Heart left ventricle (tissue), 16 donors: ENCODE measurements at places on chromosomes 11 and 22.

DNA sequence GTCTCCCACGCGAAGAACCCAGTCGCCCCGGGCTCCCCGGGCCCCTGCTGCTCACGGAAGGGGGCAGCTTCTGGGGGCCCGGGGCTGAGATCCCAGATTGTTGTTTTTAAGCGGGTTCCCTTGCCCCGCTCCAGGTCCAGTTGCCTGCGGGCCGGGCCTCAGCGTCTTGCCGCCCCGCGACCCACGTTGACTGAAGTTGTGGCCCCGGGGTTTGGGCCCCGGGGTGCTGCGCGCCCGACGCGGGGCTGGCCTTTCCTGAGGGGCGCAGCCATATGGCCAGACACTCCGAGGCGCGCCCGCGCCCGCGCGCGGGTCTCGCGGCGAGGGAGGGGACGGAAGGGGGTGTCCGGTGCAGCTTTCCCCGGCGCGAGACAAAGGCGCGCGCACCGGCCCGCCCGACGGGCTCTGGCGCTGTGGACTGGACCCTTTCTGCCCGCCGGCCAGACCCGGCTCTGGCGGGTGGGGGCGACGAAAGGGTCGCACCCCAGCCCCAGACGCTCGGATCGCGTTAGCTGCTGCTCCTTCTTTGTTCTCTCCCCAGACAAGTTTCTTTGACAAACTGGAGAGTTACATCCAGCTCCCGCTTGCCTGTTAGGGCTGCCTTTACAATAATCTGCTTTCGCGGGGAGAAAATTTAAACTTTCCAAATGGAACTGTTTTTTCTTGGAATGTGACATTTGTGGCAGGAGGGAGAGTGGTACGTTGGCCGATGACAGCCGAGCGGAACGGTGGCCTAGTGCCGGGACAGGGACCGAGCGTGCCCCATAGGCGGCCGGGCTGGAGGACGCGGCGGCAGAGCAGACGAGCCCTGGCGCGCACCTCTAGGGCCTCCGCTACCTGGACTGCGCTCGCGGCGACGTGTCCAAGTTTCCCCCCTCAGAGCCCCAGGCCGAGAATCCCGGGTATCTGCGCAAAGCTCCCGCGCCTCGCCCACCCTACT lies 716 bp downstream of the AMOTL1 start:
- peak; percentile 76 for DNase-seq

- DNase-seq, result peak; percentile 75
These were observed 27.8 kb upstream of the GRAMD4 start for GRCh38 chr22:46592390-46592872.

DNA sequence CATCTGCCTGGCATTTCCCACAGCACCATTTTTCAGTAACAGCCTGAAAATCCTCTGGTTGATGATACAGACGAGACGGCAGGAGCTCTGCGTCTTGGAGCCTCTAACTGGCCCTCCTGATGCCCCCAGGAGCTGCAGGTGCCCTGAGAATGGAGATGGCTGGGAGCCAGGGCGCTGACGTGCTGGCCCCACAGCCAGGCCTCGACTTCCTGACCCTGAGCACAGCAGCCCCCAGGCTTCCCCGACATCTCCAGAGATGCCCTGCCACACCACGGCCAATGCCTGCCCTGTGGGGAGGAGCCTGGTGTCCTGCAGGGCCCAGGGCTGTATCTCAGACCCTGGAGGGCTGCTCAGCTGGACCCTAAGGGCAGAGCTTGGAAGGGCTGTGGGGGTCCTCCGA lies 21.5 kb downstream of the TOLLIP start:
- DNase-seq, result peak; percentile 12

DNA sequence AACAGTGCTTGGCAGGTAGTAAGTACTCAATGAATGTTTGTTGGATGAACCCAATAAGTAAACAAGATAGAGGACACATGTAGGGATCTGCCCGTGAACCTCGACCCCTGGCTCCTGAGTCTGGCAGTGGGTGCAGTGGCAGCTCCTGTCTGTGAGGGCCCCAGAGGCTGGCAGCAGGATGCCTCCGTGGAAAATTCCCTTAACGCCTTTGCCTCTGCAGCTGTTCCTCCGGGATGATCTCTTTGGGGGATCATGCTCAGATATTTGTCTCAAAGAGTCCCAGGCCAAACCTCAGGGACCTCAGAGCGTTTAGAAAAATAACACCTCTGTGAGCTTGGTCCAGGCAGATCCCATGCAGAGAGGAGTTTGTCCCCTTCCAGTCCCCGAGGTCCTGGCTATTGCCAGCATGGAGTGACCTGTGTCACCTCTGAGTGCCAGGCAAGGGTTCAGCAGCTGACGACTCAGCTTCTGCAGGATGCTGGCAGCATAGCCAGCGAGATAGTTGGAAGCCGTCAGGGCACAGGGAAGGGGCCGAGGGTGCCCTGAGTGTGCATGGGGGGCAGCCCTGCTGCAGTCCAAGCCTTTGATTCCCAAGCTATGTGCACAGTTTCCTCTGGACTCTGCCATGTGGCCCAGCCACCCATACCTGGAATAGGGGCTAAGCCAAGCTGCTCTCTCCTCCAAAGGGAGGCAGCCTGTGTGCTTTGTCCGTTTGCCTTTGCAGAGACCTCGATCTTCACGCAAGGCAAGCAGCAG lies 613 bp upstream of the MCHR1 start:
- DNase-seq, result no peak

GRCh38 chr11:66421492-66422205 lies 814 bp downstream of the NPAS4 start:
- peak; percentile 92 for DNase-seq

DNA sequence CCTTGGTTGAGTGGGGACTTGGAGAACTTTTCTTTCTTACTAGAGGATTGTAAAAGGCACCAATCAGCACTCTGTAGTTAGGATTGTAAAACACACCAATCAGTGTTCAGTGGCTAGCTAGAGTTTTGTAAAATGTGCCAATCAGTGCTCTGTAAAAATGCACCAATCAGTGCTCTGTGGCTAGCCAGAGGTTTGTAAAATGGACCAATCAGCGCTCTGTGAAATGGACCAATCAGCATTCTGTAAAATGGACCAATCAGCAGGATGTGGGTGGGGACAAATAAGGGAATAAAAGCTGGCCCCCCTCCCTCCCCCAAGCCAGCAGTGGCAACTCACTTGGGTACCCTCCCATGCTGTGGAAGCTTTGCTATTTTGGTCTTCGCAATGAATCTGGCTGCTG lies 5.5 kb upstream of the DRG1 start:
- DNase-seq, result no peak

GRCh38 chr11:126702987-126703386 lies 297.6 kb downstream of the KIRREL3 start:
- peak; percentile 62 for DNase-seq

DNA sequence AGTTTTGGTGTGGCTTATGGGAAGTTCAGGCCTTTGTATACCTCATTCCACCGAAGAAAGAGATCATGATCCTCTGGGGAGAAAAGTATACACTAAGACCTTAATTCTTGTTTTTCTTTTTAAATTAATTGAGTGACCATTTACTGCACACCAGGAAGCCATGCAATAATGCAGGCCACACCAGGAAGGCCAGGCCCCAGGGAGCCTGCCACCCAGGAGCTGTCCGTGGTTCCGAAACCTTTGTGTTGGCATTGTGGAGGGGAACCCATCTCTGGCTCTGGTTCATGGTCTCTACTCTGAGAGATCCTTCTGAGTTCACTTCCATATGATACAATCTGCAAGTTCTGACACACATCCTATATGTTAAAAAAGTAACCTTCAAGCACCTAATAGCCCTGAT lies 291.8 kb downstream of the MIAT start:
- no peak for DNase-seq

GRCh38 chr11:32796425-32796824 lies 2.0 kb upstream of the CCDC73 start:
- DNase-seq, result no peak

DNA sequence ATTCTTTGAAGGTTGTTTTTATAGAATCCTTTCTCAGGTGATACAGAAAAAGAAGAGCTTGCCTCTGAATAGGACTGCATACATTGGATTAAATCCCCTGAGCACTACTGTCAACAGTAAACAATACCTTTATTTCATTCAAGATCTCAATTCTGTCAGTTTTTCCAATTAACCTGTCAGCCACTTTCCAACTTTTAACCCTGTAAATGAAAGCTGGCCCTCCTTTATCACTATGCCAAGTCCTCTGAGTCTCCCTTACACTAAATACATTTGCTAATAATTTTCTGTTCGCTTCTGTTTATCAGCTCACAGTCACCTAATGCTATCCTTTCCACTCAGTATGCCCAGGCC lies 213.7 kb upstream of the ARHGAP42 start:
- no peak for DNase-seq

- no peak for DNase-seq
These were observed 63.4 kb downstream of the GALNT18 start for GRCh38 chr11:11558396-11558795.

DNA sequence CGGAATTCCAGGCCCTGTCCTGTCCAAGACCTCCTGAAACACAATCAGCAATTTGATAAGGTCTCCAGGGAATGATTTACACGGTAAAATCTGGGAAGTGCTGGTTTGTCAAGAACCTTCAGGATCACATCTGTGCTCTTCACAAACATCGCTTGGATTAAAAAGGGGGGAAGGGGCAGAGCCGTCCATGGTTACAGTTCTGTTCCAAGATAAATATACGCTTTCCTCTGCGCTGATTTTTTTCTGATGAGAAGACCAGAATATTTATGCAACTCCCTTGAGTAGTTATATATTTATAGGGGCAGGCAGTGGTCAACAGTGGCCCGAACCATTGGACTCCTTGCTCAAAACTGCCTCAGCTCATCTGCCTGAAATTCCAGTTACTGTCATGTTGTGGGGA lies 9.2 kb upstream of the APOL5 start:
- no peak for DNase-seq

GRCh38 chr11:1305501-1306056 lies 3.9 kb downstream of the TOLLIP start:
- no peak for DNase-seq

- no peak for DNase-seq
These were observed 17.4 kb upstream of the CSNK2A3 start for GRCh38 chr11:11370255-11370961.

- DNase-seq, result no peak
These were observed 1.0 kb downstream of the CABP4 start for GRCh38 chr11:67456068-67456705.

DNA sequence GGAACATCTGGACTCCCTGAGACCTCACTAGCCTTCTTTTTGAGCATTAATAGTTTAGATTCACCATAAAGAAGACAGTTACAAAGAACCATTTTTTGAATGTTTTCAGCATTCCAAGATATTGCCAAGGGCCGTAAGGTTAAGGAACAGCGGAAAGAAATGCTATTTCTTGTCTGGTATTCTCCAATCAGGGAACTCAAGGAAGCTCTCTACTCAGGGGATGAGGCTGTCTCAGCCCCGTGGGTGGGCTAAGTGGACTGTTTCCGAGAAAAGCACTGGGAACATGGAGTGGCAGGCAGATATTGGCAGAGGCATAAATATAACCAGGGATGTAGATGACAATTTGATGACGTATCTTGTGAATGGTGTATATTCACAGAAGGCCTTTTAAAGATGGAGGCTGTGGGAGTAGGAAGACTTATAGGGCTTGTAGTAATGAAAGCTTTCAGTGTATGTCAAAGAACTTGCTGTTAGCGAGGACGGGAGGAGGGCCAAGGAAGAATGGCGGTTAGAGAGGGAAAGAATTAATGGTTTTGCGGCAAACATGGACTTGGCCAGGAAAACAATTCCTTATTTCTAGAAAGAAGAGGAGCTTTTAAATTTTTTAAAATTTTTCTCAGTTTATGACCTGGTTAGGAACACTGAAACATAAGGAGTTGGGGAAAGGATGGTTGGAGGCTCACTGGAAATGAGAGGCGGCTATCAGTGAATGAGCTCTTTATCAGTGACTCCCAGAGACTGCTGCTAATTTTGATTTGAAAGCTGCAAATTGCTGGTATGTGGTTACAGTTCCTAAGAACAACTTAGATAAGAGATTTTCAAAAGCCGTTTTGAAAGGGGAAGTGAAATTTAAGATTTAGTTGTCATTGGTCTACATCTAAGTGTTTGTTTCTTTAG lies 64.6 kb downstream of the ST3GAL4 start:
- no peak for DNase-seq

- no peak for DNase-seq
These were observed 36.4 kb downstream of the PIK3C2A start for GRCh38 chr11:17171343-17171742.
